ENCODE measurements at places on chromosomes 5 and 9.
A peak's percentile ranks its signal among the peaks of the same experiment; 100 is the strongest.

GRCh38 chr9:137593176-137593575, 2.9 kb upstream of the ZMYND19 start:
- DNase-seq: no peak

DNA sequence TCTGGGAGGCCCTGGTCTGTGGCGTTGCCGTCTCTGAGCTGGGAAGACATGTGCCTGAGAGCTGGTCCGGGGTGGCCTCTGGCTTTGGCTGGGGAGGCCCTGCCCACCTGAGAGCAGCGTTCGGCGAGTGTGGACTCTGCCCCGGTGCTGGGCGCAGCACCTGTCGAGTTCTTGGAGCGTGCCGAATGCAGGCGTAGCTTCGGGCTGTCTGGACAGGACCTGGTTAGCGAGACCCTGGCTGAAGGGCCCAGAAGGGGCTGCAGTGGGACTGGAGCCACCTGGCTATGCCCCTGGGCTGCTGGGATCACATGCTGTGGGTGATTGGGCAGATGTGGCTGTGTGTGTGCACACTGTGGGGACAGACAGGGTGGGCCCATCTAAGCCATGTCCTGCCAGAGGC, 56.5 kb downstream of the RXRA start:
- DNase-seq: no peak

- no peak for DNase-seq
Measured at GRCh38 chr9:112037281-112038016, 137.6 kb downstream of the SUSD1 start.

DNA sequence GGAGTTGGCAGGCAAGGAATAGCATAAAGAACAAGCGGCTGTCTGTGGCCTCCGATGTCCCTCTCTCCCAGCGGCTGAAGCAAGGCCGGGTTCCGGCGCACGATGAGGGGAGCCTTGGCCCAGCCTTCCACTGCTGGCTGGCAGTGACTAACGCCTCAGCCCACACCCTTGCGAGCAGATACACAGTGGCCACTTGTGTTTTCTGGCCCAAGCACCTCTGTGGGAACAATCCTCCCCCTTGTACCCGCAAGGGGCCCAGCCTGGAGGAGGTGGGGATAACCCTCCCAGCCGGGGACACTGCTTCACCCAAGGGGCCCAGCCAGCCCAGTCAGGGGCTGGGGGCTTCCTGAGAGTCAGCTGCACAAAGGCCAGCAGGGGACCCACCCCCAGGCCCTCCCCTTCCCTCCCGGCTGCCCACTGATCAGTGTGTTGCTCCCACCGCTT, 23.2 kb downstream of the STK10 start:
- no peak for DNase-seq

DNA sequence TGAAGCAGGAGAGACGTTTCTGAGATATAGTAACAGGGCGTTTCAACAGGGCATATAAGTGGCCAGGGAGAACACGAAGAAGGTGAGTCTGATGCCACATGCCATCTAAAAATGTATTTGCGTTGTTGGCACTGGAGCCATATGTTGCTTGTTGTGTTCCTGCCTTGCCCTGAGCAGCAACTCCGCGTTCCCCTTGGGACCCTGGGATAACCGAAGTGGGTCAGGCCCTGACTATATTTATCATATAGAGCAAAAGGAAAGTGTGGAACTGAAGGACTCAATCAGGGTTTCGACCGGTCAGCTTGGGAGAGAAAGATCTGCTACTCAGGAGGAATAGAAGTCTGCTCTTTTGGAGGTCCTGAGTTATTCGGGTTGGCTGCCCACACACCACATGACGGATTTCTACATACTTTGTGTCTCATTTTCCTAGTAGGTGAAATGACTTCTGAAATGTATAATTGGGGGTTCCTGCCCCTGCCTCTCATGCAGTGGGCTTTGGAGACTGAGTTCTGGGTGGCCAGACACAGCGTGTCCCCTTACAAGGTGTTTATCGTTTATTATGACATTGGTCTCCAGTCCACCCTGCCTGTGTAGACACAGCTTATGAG, 3.0 kb downstream of the STC2 start:
- no peak for DNase-seq

GRCh38 chr9:105954517-105954916, 260.2 kb downstream of the TMEM38B start:
- DNase-seq: no peak

GRCh38 chr5:180438785-180439780, 55.1 kb upstream of the CNOT6 start:
- no peak for DNase-seq

GRCh38 chr5:3024554-3024953, 273.1 kb upstream of the IRX2 start:
- DNase-seq: no peak

DNA sequence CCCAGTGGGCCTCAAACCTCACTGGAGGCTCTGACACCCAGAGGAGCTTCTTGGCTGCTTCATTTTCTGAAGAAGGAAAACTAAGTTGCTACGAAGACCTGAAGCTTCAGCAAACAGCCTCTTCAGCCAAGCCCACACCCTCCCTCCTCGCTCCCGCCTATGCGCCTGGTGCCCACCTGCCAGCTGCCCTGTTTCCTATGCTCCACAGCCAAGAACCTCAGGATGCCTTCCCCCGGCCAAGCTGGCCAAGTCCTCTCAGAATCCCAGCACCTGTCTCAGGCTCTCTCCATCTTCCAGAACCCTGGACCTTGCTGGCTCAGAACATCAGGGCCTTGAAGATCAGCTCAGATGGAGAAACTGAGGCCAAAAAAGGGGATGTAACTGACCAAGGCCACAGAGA, 60.4 kb downstream of the STK10 start:
- DNase-seq: no peak

DNA sequence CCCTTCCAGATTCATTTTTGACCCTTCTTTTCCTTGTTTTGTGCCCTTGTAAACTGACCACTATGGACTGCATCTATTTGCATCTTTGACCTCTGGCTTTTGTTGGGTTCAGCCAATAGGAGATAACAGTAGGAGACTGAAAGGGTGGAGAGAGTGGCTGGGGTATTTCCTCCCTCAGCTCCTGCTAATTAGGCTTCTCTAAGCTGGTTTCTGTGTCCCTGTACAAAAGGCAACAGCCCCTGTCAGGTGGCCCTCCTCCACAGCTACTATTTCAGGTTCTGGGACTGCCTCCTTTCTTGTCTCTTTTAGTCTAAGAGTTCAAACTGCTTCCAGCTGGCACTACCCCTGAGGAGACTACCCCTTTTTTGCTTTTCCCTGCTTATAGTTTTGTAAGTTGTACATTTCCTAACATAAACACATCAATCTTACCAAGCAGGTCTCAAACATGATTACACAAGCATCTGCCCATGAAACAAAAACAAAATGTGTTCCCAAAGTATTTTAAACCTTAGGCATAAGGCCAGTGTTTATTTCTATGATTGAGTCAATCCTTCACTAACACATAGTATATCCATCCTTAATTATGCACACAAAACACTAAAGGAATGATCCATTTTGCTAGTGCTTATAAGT, 262.0 kb upstream of the TRPM3 start:
- DNase-seq: no peak

GRCh38 chr5:160887780-160888179, 35.8 kb upstream of the ATP10B start:
- no peak for DNase-seq

GRCh38 chr5:179239256-179240135, 105.8 kb downstream of the ADAMTS2 start:
- DNase-seq: no peak

- DNase-seq: no peak
Measured at GRCh38 chr5:17663182-17663581, 28.9 kb downstream of the TAF11L14 start.

DNA sequence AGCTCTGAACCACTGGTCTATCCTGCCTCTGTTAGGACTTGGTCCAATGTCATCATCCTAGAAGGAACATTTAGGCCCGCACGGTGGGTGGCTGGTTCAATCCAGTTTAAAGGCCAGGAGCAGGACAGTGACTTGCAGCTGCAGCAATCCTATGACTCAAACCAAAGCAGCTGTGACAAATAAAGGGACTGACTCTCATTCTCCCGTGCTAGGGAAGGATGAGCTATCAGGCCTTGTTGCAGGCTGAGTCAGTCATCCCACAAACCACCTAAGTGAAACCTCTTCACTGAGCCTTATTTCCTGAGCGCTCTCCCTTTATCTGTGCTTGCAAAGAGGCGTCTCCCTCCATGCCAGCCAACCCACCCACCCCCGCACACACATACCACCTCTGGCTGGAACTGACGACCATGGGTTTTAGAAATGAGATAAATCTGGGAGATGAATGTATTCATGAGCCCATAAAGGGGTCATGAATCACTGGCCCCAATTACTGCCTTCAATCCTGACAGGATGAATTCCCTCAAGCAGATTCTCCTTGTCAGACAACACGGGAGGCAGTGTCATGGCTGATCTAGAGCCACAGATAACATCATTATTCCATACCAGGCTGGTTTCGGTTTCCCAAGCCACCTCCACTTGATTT, 93.4 kb downstream of the KCNIP1 start:
- no peak for DNase-seq

DNA sequence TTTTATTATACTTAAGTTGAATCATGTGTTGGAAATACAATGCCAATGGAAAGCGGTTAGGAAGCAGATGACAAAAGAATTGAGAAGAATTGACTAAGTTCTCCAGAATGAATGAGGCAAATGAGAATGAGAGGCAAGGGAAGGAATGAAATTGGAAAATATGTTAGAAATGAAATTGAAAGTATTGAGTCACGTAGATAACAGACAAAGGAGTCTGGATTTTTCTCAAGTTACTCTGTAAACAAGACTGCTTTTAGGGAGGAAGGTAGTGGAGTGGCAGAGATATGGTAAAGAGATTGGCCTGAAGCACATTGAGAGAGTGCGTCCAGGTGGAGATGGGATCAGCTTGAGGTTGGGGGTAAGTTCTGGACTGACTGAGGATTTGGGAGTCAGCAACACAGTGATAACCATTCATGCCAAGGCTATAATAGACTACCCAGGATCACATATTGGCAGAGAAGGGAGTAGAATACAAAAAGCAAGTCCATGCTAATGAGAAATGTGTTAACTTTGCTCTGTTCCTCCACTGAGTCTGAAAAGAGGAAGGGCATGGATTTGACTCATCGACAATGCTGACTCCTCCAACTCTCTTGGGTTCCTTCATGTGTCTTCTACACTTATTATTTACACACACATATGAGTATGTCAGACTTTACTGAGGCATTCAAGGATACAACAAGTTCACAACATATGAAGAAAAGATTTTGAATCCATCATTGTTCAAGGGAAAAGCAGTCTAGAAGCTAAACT, 814.2 kb upstream of the ZNF608 start:
- no peak for DNase-seq

GRCh38 chr9:2292733-2293132, 277.6 kb downstream of the SMARCA2 start:
- DNase-seq: no peak

DNA sequence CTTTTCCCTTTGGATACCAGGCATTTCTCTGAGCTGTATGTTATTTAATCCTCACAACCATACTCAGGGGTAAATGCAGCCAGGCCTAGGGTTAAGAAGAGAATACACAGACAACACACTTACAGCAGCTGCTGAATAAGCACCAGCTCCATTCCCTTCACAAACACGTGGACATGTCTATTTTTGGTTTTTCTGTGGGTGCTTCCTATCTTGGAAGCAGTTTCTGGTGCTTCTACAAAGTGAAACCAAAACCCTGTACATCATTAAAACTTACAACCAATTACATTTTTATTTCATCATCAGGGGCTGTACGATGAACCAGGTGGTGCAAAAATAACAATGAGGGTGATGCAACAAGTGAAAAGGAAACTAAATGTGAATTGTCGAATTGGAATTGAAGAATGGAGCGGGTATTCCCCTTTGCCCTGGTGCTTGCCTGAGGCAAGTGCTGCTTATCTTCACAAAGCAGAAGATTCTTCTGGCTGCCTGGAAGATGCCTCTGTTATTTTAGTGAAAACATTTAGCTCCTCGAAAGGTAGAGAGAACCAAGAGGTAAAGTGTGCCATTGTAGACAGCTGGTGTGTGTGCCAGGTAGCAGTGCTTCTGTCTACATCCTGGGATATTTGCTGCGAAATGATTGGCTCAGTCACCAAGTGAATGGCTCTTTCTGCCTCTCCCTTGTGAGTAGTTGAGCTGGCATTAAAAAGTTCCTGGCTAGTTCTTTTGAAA, 18.6 kb upstream of the IFNB1 start:
- DNase-seq: no peak

GRCh38 chr5:64838376-64838775, 69.6 kb downstream of the CWC27 start:
- DNase-seq: no peak

- no peak for DNase-seq
Measured at GRCh38 chr9:14573319-14573718, 119.9 kb downstream of the ZDHHC21 start.

- DNase-seq: no peak
Measured at GRCh38 chr9:129697656-129698253, 32.3 kb downstream of the PRRX2 start.

DNA sequence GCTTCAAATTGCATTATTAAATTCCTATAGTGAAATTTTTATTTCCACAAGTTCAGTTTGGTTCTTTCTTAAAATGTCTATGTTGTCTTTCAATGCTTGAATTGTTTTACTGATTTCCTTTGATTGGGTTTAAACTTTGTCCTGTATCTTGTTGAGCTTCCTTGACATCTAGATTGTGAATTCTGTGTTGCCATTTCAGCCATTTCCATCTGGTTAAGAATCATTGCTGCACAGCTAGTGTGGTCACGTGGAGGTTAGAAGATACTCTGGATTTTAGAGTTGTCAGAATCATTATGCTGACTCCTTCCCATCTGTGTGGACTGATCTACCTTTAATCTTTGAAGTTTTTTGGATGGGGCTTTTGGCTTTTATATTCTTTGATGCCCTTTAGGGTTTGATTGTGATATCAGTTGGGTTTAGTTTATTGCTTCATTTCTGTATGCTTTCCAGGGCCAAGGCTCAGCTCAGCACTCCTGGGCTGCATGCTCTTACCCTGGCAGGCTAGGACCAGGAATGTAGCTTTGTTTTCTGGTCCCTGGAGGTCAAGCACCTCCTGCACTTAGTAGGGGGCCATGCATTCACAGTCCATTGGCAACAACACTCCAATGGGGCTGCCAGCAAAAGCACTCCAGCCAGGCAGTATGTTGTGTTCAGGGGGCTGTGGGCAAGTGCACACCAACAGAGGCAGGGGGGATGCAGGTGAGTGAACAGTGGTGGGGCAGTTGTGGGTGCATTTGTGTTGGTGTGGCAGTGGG, 141.4 kb downstream of the PRR16 start:
- no peak for DNase-seq

DNA sequence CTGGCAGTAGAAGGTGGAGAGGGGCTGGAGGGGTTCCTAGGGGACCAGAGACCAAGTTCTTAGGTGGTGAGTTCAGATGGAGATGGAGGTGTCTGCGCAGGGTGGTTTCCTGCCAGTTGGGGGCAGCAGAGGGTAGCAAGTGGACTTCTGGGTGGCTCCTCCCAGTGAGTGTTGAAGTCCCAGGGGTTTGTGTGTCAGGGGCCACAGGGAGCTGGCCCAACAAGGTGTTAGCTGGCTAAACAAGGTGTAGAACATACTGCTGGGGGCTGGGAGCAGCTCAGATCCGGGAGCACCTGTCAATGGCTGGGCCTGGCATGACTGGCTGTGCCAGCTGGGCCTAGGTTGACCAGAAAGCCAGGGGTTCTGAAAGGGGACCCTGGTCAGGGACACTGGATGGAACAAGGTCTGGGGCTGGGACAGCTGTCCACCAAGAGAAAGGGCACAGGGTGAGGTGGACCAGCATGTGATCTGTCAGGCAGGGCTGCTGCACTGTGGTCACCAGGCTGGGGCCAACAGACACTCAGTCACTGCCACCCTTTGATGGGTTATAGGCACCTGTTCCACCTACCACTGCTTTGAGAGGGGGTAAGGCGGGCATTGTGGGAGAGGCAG, 35.6 kb downstream of the DAB2IP start:
- peak; percentile 62 for DNase-seq
